ENCODE measurements at places on chromosomes 1 and 21.

DNA sequence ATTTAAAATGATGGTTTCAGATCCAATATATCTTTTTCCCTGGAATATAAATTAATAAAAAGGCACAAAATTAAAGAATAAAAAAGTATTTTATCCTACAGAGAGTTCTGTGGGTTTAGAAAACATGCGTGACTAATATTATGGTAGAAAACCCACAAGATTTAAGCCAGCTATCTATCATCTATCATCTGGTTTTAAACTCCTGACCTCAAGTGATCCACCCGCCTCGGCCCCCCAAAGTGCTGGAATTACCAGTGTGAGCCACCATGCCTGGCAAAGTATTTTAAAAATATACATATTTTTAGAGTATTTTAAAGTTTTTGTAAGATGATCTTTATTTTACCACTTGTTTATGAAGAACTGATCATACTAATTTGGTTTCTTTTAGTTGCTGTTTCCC lies 79.5 kb downstream of the NRIP1 start:
- DNase-seq = no peak

GRCh38 chr1:206005778-206006180 lies 2.6 kb upstream of the RAB7B start:
- DNase-seq = no peak

DNA sequence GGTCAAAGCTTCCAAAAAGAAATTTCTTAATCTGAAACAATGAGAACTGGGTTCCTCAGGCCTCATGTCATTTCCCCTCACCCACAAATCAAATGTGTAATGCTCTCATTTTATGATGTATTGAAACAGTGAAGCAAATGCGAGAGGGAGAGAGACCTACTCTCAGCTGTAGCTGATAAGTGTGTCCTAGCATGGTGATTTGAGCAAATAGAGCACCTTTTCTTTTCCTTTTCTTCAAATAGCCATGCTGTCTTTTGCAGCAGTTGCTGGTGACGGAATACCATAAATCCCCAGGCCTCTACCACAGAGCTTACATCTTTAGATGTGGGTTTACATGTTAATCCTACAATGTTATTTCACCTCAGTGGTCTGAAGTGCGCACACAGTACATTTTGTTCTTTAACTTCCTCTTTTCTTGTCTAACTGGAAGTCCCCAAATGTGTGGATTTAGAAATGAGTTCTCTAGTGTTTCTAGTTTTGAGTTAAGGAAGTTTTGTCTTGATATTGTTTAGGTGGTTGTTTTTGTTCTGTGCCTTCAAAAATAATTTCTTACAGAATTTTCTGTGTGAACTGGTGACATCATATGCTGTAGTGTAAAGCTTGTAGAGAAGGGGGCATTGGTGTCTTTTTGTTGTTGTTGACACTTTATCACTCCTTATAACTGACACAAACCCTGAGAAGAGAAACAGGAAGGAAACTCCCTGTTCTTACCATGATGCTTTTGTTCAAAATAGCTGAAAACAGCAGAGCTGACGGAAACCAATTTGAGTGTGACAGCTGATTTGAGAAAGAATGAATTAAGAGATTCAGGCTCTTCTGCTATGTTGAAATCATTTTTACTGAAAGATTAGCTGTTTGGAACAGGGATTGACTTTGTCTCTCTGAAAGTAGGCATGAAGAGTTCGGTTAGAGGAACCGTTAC lies 12.2 kb downstream of the SMAP2 start:
- no peak for DNase-seq

DNA sequence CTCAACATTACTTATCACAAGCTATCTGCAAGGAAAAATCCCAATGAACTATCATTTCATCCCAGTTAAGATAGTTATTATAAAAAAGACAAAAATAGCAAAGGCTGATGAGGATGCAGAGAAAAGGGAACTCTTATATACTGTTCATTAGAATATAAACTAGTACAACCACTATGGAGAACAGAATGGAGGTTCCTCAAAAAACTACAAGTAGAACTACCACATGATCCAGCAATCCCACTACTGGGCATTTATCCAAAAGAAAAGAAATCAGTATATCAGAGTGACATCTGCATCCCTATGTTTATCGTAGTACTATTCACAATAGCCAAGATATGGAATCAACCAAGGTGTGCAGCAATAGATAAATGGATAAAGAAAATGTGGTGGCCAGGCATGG lies 4.9 kb upstream of the C1orf185 start:
- DNase-seq = no peak

- no peak for DNase-seq
Observed at GRCh38 chr1:62924983-62925790, 141.3 kb downstream of the ATG4C start.

DNA sequence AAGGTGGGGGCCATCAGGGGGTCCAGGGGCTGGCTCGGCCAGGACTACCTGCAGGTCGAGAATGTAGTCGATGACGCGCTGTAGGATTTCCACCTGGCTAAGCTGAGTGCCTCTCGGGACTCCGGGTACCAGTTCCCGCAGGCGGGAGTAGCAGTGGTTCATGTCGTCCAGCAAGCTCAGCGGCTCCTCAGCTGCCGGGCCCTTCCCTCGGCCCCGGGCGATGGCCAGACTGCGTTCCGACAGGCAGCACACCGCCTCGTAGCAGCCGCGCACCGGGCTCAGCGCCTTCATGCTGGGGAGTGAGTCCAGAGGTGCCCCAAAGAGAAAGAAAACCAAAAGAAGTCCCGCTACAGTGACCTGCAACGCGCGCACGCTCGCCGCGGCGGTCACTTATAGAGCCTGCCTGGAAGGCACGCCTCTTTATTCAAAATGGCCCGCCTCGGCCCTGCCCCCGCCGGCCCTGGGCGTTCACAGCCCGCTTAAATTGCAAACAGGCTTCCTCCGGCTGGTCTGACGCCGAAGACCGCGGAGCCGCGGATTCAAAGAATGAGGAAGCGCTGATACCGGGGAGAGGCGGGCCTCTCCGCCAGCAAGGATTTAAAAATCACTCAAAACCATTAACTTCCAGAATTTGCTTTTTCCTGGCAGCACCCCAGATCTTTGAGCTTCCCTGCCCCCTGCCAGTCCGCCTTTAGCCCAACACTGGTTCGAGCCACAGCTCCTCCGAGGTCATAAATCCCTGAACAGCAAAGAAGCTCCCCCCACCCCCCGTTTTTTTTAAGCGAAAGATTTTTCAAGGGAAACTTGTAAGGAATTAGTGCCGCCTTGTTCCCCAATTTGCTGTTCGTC lies at the start of gene ID3:
Gene ID3 (minus strand): TSS at position 366 of the 849 bp plus-strand sequence. CDS start 75 bp downstream, at position 291.
- peak; percentile 86 for DNase-seq

- DNase-seq = peak; percentile 93
Observed at GRCh38 chr1:40508375-40509341, at the start of gene EXO5. Gene EXO5, plus strand, starts transcription at chr1:40508767. Its CDS starts 5,778 bp downstream, at chr1:40514545.

DNA sequence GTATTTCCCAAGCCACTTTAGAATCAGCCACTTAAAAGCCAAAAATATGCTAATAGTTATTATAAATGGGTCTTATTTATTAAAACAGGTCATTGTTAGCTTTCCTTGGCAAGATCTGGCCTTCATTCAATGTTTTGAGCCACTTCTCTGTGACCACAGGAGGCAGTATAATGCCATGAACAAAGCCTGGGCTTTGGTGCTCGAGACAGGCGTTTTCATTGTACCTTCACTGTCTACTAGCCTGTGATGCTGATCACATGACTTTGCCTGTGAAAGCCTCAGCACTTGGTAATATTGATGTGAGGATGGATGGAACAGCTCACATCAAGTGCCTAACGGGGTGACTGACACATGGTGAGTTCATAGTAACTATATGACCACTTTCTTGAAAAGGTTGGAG lies 217.0 kb downstream of the RWDD3 start:
- no peak for DNase-seq

DNA sequence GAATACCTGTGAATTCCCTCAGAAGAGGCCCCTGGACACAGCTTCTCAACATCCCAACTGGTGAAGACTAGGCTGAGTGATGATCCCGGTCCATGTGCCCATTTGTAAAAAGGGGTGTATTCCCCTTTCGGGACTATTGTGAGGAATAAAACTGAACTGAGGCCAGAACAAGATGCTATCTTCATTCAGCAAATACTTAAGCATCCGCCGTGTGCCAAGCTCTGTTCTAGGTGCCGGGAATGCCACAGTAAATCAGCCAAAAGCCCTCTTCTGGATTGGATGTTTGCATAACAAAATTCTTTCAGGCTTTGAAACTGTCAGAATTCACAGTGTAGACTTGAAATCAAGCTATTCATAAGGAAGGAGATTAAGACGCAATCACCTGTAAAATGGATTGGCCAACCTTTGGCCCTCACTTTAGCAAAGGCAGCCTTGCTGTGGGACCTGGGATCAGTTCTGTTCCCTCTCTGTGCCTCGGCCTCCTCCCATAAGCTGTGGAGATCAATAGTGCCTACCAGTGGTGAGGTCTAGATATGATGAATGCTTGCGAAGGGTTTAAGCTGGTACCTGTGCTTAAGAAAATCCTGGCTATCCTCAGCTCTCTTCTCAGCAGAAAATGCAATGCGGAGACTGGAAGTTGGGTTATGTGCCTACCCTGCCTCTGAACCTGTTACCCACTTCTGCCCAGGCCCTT lies 1.8 kb downstream of the ALPL start:
- no peak for DNase-seq

DNA sequence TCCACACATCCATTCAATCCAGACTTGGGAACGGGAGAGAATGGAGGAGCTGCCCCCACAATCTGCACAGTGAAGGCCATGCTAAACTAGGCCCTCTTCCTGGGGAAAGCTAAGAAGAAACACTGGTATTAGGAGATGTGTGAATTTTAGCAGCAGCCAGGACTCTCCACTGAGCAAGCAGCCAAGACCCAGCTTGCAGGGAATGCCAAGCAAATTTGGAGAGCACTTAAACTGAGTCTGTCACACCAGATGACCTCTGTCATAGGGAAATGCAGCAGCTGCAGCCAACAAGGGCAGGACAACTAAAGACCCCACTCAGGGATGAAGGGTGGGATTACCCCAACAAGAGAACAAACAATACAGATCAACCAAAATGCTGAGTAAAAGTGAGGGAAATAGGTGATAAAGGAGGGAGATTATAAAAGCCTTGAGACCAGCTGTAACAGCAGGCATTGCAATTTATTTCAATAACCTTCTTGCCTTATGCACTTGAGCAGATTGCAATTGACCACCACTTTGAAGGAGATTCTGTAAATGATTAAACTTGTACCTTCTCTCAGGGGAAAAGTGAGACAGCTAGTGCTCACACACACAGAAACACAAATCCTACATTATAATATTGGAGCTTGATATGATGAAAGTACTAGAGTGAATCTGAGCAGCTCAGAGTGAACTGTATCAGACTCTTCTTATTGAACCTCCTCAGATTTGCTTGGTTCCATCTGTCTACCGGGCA lies 2.5 kb upstream of the CLCA1 start:
- no peak for DNase-seq

GRCh38 chr1:49051647-49052046 lies 275.0 kb upstream of the BEND5 start:
- no peak for DNase-seq

GRCh38 chr1:76410499-76410898 lies 336.0 kb downstream of the ST6GALNAC3 start:
- no peak for DNase-seq

- no peak for DNase-seq
Observed at GRCh38 chr1:3683992-3684391, 31.7 kb downstream of the TP73 start.

GRCh38 chr21:26844258-26845065 lies 747 bp downstream of the ADAMTS1 start:
- no peak for DNase-seq

GRCh38 chr1:209389258-209389657 lies 194.3 kb upstream of the CAMK1G start:
- peak; percentile 75 for DNase-seq
